ENCODE measurements at places on chromosomes 3 and 15. TPM values are rescaled to one million over a fixed set of nuclear protein-coding genes. Genes with fewer than 3 reads are reported as not detected.

Gene GOLGA6B
- total RNA-seq = 0.51 TPM

- no peaks in the 10 kb centered on the region for H3K27me3 ChIP-seq
- DNase-seq = peak; percentile 38
- peak overlapping the region; percentile 70 for H3K27ac ChIP-seq
- peak overlapping the region; percentile 91 for H3K4me3 ChIP-seq
Measured at GRCh38 chr3:52054661-52055511, 1.5 kb downstream of the DUSP7 start.

- H3K4me3 ChIP-seq = no peak overlapping the region
- no peaks in the 10 kb centered on the region for H3K36me3 ChIP-seq
- H3K4me1 ChIP-seq = no peaks in the 10 kb centered on the region
- DNase-seq = no peak
Measured at GRCh38 chr3:64667887-64668581, 19.8 kb downstream of the ADAMTS9 start.

GRCh38 chr3:96319166-96319565 is 495.2 kb upstream of the EPHA6 start:
- H3K27ac ChIP-seq = no peak overlapping the region
- no peaks in the 10 kb centered on the region for H3K4me1 ChIP-seq
- no peaks in the 10 kb centered on the region for H3K36me3 ChIP-seq
- no peaks in the 10 kb centered on the region for H3K27me3 ChIP-seq

DNA sequence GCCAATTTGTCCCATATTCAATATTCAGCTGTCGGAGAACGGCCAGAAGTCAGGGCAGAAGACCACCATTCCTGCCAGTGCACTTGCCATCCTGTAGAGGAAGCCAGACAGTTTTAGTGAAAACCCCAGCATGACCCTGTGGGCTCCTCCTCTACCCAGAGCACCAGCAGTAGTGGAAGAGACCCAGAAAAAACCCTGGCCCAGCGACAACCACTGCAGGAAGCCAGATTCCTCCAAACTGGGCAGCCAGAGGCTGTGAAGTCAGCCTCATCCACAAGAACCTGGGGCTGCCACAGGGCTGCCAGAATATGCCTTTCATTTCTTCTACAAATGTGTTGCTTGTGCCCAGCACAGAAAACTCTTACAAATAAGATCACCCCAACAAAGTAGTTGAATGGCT is 67.3 kb downstream of the HMCES start:
- no peaks in the 10 kb centered on the region for H3K36me3 ChIP-seq
- peaks cover 32% of the 10 kb centered on the region for H3K27me3 ChIP-seq
- no peak for DNase-seq
- H3K4me1 ChIP-seq = peaks cover 6% of the 10 kb centered on the region
- no peak overlapping the region for H3K4me3 ChIP-seq
- no peak overlapping the region for H3K27ac ChIP-seq

DNA sequence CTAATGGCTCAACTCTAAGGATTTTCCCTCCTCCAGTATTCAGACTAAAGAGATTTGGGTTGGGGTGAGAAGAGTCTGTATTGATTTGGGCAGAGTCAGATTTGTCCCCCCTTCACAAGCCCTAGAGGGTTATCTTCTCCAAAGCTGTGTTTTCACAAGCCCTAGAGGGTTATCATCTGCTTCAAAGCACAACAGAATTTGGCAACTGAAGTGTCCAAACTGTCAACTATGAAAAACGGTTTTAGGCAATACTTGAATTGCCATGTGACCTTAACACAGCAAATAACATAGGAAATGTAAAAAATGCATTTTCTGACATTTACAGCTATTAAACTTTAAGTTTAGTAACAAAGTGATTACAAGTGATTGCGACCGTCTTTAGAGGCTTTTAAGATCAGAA is 119.9 kb downstream of the IMPG2 start:
- peaks cover 49% of the 10 kb centered on the region for H3K27me3 ChIP-seq
- no peak for DNase-seq
- H3K4me1 ChIP-seq = peaks cover 9% of the 10 kb centered on the region
- H3K27ac ChIP-seq = no peak overlapping the region

- no peak overlapping the region for H3K27ac ChIP-seq
- H3K36me3 ChIP-seq = no peaks in the 10 kb centered on the region
- peaks cover 4% of the 10 kb centered on the region for H3K4me1 ChIP-seq
- DNase-seq = no peak
- H3K4me3 ChIP-seq = no peak overlapping the region
Measured at GRCh38 chr15:78362716-78363380, 22.7 kb downstream of the CRABP1 start.
